ENCODE measurements at places on chromosomes 2 and 18. TPM values are rescaled to one million over a fixed set of nuclear protein-coding genes. Genes with fewer than 3 reads are reported as not detected.

DNA sequence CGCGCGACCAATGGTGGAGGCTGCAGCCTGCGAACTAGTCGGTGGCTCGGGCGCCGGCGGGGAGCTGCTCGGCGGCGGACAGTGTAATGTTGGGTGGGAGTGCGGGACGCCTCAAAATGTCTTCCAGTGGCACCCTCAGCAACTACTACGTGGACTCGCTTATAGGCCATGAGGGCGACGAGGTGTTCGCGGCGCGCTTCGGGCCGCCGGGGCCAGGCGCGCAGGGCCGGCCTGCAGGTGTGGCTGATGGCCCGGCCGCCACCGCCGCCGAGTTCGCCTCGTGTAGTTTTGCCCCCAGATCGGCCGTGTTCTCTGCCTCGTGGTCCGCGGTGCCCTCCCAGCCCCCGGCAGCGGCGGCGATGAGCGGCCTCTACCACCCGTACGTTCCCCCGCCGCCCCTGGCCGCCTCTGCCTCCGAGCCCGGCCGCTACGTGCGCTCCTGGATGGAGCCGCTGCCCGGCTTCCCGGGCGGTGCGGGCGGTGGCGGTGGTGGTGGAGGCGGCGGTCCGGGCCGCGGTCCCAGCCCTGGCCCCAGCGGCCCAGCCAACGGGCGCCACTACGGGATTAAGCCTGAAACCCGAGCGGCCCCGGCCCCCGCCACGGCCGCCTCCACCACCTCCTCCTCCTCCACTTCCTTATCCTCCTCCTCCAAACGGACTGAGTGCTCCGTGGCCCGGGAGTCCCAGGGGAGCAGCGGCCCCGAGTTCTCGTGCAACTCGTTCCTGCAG lies at the start of gene HOXD9:
HOXD9 (plus strand) TSS at position 37 of the 728 bp plus-strand sequence; CDS start at position 87, 50 bp downstream.
- H3K36me3 ChIP-seq = no peaks in the 10 kb centered on the region
- no peaks in the 10 kb centered on the region for H3K27me3 ChIP-seq
- DNase-seq = peak; percentile 43
- H3K27ac ChIP-seq = no peak within 1 kb of the TSS
- peaks cover 14% of the 10 kb centered on the region for H3K4me1 ChIP-seq

DNA sequence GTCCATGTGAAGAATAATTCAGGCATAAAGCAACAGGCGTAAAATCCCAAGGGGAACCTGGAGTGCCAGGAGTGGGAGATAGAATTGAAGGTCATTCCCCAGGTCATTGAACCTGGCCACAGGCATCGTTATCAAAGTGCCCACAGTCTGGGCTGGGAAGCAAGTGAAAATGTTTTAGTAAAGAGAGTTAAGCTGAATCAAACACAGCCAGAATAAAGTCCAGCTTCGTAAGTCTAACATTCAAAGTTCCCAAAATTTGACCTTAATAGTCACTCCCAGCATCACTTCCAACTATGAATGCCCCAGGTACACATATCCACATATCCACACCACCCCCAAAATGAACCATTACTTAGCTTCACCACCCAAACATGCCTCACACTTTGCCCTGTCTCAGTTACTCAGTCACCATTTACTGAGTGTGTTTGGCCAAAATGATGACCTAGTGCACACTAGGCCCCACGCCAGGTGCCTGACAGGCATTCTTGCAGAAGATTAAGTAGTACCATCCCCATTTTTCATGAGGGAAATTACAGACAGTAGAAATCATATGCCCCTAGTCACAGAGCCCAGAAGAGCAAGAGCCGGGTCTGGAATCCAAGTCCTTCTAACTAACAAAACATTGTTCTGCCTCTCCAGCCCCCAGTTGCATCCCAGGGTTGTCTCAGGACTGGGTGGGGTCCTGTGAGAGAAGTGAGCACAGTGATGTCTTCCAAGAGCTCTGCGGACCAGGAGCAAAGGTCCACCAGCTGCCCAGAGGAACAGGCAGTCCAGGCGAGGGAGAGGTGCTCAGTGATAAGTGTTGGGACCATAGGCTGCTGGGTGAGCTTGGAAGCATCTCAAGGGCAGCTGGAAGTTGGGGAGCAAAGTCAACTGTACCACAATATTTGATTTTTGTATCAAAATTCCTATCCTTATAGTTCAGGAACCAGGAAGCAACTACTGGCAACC lies 65.2 kb upstream of the MYCN start:
- no peak overlapping the region for H3K27ac ChIP-seq
- no peak overlapping the region for H3K4me3 ChIP-seq
- DNase-seq = no peak
- no peaks in the 10 kb centered on the region for H3K4me1 ChIP-seq
- no peaks in the 10 kb centered on the region for H3K27me3 ChIP-seq

DNA sequence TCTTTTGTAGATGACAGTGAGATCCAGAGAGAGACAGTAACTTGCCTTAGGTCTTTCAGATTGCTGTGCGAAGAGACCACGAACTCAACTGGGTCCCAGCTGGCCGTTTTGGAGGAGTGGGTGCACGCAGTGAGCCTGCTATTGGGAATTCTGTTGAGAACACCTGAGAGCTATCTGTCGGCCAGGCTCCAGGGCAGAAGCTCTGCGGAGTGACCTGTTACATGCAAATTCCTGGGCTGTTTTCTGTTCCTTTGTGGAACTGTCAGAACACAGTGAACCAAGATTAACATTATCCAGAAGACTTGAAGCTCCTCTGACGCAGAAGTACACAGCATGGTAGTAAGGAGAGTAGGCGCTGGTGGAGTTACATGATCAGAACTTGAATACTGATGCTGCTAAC lies 99.5 kb upstream of the LMAN1 start:
- no peak overlapping the region for H3K4me3 ChIP-seq
- no peaks in the 10 kb centered on the region for H3K36me3 ChIP-seq
- no peak overlapping the region for H3K27ac ChIP-seq
- H3K4me1 ChIP-seq = peaks cover 10% of the 10 kb centered on the region

DNA sequence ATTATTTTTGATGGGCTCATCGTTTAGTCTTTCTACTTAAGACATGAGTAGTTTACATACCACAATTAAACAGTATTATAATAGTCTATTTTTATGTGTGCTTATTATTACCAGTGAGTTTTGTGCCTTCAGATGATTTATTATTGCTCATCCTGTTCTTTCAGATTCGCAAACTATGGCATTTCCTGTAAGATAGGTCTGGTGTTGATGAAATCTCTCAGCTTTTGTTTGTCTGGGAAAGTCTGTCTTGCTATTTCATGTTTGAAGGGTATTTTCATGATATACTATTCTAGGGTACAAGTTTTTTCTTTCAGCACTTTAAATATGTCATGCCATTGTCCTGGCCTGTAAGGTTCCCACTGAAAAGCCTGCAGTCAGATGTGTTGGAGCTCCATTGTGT lies 101.3 kb downstream of the DNAH7 start:
- no peak for DNase-seq
- no peak overlapping the region for H3K4me3 ChIP-seq
- H3K36me3 ChIP-seq = peaks cover 2% of the 10 kb centered on the region
- H3K27me3 ChIP-seq = no peaks in the 10 kb centered on the region
- no peak overlapping the region for H3K27ac ChIP-seq
- H3K4me1 ChIP-seq = no peaks in the 10 kb centered on the region

Gene SIX3
- 0.52 TPM for total RNA-seq

- H3K36me3 ChIP-seq = no peaks in the 10 kb centered on the region
- H3K4me1 ChIP-seq = no peaks in the 10 kb centered on the region
- H3K4me3 ChIP-seq = no peak overlapping the region
- no peak overlapping the region for H3K27ac ChIP-seq
- H3K27me3 ChIP-seq = no peaks in the 10 kb centered on the region
Observed at GRCh38 chr2:152740743-152741328, 22.4 kb downstream of the ARL6IP6 start.

- no peaks in the 10 kb centered on the region for H3K36me3 ChIP-seq
- H3K4me3 ChIP-seq = no peak overlapping the region
- no peaks in the 10 kb centered on the region for H3K27me3 ChIP-seq
- no peak for DNase-seq
- H3K4me1 ChIP-seq = no peaks in the 10 kb centered on the region
Observed at GRCh38 chr2:199439066-199439465, 18.7 kb downstream of the SATB2 start.

DNA sequence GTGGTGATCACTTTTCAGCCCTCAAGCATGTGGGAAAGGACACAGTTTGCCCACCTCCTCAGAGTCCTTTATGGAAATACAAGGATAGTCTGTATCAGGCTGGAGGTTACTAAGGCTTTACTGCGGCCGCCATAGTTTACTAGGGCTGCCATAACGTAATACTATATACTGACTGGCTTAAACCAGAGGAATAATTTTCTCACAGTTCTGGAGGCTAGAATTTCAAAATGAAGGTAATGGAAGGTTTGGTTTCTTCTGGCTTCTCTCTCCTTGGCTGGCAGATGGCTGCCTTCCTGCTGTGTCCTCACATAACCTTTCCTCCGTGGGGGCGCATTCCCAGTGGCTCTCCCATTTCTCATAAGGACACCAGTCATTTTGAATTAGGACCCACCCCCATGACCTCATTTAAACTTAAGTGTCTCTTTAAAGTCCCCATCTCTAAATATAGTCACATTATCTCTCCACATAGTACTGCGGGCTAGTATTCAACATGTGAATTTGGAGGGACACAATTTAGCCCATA lies 12.5 kb upstream of the ATIC start:
- no peaks in the 10 kb centered on the region for H3K4me1 ChIP-seq
- no peaks in the 10 kb centered on the region for H3K36me3 ChIP-seq

- H3K27me3 ChIP-seq = no peaks in the 10 kb centered on the region
- no peak for DNase-seq
- no peaks in the 10 kb centered on the region for H3K36me3 ChIP-seq
- no peak overlapping the region for H3K27ac ChIP-seq
Observed at GRCh38 chr2:191573216-191573615, 104.7 kb upstream of the NABP1 start.

DNA sequence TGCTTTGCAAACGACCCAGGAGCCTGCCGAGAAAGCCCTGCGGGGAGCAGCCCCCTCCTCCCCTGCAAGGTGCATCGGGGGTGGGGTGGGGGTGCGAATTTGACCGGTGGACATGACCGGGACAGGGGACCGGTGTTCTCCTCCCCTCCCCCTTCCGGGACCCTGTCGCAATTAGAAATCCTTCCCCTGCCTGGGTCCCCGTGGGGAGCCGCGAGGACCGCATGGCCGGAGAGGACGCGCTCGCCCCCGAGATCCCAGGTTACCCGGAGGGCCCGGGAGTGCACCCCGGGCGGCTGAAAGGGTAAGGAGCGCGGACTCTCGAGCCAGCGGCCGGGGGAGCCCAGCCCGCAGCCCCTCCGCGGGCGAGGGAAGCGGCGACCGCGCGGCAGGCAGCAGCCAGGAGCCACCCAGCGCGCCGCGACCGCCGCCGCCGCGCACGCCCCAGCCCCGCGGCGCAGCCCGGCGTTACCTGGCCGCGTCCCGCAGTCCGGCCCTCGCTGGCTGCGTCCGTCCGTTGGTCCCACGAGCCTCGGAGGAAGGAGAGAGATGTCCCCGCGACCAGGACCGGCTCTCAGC lies 482 bp downstream of the DLGAP1 start:
- peak overlapping the region; percentile 34 for H3K4me3 ChIP-seq
- H3K27ac ChIP-seq = no peak overlapping the region
- peaks cover 18% of the 10 kb centered on the region for H3K4me1 ChIP-seq
- peak; percentile 8 for DNase-seq

GRCh38 chr18:31203096-31203793 lies 40.6 kb upstream of the DSC1 start:
- H3K27ac ChIP-seq = no peak overlapping the region
- DNase-seq = peak; percentile 28
- no peak overlapping the region for H3K4me3 ChIP-seq
- no peaks in the 10 kb centered on the region for H3K36me3 ChIP-seq
- peaks cover 8% of the 10 kb centered on the region for H3K4me1 ChIP-seq

Gene SNTG2
- total RNA-seq = 11.9 TPM

- DNase-seq = no peak
- no peaks in the 10 kb centered on the region for H3K36me3 ChIP-seq
- no peak overlapping the region for H3K27ac ChIP-seq
Observed at GRCh38 chr18:25650201-25650941, 298.4 kb upstream of the ZNF521 start.

Gene CRACDL
- 22.1 TPM for total RNA-seq

- no peaks in the 10 kb centered on the region for H3K27me3 ChIP-seq
- no peaks in the 10 kb centered on the region for H3K36me3 ChIP-seq
- no peak overlapping the region for H3K4me3 ChIP-seq
- DNase-seq = peak; percentile 13
- peaks cover 17% of the 10 kb centered on the region for H3K4me1 ChIP-seq
Observed at GRCh38 chr18:55779691-55780585, 191.9 kb upstream of the TCF4 start.

- H3K27ac ChIP-seq = no peak overlapping the region
- no peaks in the 10 kb centered on the region for H3K36me3 ChIP-seq
- no peaks in the 10 kb centered on the region for H3K4me1 ChIP-seq
- no peaks in the 10 kb centered on the region for H3K27me3 ChIP-seq
- no peak overlapping the region for H3K4me3 ChIP-seq
Observed at GRCh38 chr2:151189125-151189524, 72.5 kb downstream of the RBM43 start.

Gene SIGLEC15
- total RNA-seq = 0.26 TPM

DNA sequence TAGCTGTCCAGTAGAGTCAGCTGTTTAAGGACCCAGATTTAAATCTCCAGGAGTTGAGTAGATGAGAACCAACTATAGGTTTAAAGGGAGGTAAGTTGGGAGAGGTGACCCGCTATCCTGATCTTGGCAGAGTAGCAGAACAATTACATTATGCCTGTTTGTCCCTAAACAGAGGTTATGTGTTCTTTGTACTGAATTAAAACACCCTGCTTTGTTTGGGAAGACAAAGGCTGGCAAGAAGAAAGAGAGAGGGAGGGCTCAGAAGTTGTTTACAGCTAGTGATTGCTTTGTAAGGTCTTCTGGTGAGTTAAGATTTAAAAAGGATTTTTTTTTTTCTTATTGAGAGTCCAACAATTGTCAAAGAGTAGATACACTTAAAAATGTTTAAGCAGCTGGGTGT lies 37.3 kb downstream of the USP14 start:
- no peak overlapping the region for H3K4me3 ChIP-seq
- H3K36me3 ChIP-seq = no peaks in the 10 kb centered on the region
- no peak for DNase-seq
- H3K27me3 ChIP-seq = no peaks in the 10 kb centered on the region
- no peaks in the 10 kb centered on the region for H3K4me1 ChIP-seq

Gene SERPINB10
- not detected for total RNA-seq

DNA sequence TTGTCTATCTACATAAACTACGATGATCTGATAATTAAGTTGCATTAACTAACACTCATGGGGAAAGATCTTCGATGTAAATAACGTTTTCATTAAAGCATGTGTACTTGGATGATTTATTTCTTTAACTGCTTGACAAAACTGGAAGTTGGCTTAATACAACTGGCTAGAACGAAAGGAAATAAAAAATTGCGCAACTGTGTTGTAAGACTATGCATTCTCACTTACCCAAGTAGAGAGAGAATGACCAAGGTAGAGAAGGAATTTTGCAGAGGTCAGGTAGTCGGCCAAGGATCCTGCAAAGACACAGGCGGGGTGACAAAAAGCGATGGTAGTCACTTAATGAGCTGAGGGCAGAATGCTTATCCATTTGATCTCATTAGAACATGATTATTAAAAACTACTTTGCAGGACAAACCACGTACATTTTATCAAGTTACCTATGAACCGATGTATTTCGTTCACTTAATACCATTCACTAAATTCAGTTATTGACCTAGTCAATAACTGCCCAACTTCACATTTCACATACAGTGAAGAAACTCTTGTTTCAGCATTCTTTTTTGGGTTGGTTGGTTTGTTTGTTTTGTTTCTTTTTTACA lies 900 bp downstream of the SLC40A1 start:
- H3K36me3 ChIP-seq = no peaks in the 10 kb centered on the region
- no peak for DNase-seq
- peak overlapping the region; percentile 64 for H3K27ac ChIP-seq
- H3K4me3 ChIP-seq = peak overlapping the region; percentile 31
- H3K4me1 ChIP-seq = peaks cover 58% of the 10 kb centered on the region
